Frontal cortex (tissue), 4 donors: ENCODE measurements at places on chromosomes 6 and 20.

GRCh38 chr6:7431313-7431673, 41.7 kb downstream of the RIOK1 start:
- no peak for DNase-seq

DNA sequence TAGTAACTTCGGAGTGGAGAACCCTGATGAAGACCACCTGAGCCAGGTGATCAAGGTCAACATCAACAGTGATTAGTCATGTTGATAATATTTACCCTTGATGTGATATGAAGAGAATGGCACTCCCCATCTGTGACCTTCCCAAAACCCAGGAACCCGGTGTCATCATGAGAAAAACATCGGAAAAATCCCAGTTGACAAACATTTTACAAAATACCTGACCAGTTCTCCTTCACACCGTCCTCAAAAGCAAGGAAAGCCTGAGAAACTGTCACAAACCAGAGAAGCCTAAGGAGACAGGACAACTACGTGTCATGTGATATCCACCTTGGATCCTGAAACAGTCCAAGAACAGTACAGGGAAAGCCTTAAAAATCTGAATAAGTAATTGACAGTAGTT, 197.3 kb downstream of the ZMYND8 start:
- no peak for DNase-seq

- DNase-seq: no peak
These were observed 3.4 kb upstream of the TMEM14C start for GRCh38 chr6:10719296-10719963.

DNA sequence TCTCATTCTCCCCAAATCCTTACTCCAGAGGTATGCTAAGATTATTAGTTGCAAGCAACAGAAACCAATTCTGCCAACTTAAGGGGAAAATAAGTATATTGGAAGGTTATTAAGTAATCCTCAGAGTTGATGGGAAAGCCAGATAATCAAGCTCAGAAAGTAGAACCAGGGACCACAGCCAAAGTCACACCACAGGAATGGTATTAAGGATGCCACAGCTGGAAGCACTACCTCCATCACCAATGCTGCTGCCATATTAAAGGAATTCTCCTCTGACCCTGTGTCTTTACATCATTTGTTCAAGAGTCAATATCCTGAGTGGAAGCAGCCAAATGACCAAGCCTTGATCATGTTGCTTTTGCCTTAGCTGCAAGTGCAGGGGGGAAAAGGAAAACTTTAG, 9.9 kb downstream of the PROCR start:
- DNase-seq: no peak

- peak; percentile 40 for DNase-seq
These were observed 121.8 kb downstream of the SASH1 start for GRCh38 chr6:148464319-148465010.

DNA sequence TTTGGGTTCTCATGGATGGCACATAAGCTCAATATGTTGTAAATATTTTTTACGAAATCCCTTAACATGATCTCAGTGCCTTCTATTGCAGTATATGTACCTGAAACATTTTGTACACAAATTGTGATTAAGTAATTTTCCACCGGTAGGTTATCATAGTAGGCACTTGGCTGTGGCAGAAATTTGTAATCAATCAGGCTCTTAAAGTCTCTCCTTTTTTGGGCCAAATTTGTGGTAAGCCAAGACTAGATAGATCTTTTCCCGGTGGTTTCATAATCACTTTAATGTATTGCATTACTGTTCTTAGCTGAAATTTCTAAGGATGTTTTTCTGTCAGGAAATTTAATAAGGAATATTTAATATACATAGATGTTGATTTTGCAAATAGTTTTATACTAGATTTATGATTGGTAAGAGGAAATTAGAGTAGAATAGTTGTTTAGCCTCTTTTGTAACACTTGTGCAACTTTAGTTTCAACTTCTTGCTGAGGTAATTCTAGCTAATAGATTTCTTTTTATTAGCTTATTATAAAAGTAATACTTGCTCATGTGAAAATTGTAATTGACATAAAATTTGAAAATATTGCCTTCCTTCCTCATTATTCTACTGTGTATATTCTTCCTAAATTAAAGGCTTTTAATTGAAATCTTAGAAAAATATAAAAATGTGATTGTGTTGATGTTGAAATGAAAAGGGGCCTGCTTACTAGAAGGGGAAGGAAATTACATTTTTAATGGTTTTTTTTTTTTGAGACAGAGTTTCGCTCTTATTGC, 3.2 kb downstream of the PCMT1 start:
- no peak for DNase-seq

DNA sequence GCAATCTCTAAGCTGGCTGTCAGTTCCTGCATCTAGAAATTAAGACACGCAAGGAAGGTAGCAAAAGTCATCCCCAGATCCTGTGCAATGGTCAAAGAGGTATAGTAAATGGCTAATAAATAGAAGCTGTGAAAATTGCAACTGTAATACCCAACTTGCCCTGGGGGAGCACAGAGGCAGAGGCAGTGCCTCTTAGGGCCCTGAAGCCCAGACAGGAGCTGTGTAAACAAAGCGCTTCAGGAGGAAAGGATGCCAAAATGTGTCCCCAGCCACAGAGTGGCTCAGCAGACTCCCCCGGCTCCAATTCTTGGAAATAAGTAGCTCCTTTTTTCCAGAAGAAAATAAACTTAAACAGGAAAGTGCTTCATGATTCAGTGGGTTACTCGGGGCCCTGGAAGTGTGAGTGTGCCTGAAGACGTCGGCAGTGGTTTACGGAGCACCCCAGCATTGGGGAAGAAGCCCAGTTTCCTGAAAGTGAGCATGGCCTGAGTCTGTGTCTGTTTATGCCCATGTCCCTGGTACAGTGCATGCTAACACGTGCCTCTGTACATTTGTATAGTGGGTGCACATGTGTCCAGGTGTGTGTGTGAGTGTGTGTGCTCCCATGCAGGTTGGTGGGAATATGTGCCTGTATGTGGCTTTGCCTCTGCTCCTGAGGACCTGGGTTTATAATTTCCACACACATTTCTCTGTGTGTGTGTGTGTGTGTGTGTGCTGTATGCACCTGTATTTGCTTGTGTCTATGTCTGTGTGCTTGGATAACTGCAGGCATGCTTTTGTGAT, 246.7 kb downstream of the MAFB start:
- peak; percentile 10 for DNase-seq

DNA sequence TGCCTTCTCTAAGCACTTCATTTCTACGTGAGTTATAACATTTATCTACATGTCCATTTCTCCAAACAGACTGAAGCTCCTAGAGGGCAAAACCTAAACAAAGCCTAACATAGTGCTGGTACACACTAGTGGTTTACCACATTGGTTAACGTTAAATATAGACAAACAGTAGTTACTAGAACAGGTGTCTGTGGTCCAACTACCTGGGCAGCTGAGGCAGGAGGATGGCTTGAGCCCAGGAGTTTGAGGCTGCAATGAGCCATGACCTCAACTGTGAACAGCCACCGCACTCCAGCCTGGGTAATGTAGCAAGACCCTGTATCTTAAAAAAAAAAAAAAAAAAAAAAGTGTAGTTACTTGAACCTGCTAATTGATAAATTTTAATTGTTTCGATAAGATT, 26.5 kb downstream of the PTPRK start:
- no peak for DNase-seq
